GM12864 (cell line): ENCODE measurements at places on chromosomes 5 and 9.
A peak's percentile ranks its signal among the peaks of the same experiment; 100 is the strongest.

DNA sequence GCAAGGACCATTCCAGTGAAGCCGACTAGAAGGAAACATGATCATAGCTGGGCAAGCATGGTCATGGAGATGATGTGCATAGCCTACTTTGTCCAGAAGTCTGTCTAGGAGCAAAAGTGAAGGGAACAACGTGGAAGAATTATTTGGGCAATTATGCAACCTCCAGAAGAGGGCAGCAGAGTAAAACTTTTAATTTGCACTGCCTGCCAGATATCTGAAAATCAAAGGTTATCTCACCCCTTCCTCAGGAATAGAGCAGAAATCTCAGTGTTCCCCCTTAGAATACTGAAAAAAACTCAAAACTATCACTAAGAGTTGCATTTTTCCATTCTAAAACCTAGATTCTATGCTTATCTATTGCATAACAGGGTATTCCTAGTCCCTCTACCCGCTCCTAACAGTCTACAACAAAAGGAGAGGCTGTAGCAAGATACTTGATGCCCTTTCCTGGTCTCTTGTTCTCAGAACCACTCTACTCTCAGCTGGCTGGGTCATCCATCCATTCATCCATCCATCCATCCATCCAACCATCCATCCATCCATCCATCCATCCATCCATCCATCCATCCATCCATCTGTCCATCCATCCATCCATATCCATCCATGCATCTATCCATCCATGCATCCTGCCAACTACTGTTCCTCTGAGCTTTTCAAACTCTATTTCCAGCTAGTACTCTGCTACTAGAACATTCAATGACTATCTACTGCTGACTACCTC, 8.4 kb upstream of the SETD9 start:
- DNase-seq, result no peak

DNA sequence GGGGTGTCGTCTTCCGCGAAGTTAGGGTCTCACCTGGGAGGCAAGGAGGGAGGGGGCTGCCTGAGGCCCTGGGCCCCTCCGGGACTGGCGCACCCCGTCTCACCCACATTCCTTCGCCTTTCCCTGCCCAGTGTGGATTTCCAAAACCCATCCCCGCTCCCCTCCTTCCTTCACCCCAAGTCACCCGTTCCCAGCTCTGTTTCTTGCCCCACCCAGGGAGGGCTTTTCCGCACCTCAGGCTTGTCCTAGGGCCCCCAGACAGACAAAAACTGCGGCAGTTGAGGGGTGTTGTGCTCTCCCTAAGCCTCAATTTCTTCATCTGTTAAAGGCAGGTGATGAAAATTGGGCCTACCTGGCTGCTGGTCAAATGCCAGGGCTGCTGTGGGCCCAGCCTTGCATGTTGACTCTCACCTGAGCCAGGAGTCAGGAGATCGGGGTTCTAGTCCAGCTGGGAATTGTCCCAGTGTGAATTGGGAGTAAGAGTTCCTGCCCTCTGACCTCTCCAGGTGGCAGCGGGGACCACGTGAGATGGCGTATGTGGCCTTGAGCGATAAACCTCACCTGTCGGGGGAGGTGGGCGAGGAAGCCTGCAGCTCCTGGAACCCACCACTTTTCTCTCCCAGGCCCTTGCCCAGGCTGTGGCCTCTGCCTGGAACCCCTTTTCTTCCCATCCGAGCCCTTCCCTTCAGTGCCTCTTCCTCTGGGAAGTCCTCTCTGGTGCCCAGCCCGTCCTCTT, 143.4 kb upstream of the IER5L start:
- no peak for DNase-seq

- no peak for DNase-seq
These were observed 118.4 kb upstream of the MAP3K1 start for GRCh38 chr5:56696900-56697299.

DNA sequence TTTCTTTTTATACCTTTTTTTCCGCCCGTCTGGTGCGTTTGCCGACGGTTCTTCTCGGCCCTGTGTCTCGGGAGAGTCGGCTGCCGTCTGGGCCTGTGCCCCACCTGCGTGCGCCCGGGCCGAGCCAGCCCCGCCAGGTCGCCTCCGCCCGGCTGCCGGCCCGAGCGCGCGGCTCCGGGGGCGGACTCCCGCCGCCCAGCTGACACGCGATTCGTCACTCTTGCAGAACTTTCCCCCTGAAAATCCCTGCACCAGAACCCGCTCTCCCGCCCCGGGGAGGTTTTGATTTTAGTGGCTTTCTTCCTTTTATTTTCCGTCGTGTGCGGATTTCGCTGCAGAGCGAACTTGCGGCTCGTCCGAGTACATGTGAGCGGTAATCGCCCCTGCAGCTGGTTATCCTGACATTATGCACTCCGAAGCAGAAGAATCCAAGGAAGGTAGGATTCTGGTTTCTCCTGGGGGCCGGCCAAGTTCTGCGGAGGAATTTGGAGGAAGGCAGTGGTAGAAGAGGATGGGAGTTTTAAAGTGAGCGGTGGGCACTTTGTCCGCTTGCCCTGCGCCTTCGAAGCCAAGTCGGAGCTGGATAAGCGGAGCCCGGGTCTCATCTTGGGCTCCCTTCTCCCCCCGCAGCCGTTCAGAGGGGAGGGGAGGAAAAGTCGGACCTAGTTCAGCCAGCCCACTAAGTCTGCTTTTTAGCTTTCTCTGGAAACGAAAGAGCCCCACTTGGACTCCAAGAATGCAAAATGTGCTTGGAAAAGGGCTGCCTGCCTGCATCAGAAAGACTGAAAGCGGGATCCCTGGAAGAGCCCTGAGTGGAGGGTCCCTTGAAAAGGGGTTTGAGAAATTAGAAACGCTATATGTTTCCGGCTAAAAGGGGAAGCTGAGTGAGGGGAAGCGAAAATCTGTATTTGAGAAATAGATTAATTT, at the start of gene TNFAIP8:
TSS of gene TNFAIP8 (plus strand) at position 335 of the 927 bp plus-strand sequence. CDS start at position 407, 72 bp downstream.
- DNase-seq, result no peak

DNA sequence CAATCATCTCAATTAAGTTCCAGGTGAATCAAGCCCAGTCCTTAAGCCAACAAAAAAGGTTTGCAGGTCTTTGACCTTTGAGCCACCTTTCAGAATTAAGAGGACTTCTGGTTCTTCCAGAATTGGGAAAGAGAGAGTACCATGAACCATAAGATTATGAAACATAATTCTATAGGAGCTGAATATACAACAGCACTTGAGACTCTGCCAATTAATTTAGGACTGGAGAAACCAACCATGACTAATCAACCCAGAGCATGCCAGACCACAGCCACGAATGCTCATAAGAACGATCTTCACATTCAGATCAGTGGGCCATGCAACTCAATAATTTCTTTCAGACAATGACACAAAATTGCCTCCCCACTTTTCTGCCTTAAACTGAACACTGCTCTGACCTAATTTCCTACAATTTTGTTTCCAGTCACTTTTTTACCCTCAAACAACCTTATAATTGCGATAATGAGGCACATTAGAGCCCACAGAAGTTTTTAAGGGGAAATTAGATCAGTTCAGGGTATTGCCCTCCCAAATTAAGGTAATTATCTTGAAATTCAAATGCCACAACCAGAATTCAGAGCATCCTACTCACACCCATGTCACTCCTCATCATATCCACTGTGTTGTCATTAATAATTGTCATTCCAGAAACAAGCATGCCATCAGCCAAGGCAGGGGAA, 213.4 kb downstream of the ATPSCKMT start:
- no peak for DNase-seq

DNA sequence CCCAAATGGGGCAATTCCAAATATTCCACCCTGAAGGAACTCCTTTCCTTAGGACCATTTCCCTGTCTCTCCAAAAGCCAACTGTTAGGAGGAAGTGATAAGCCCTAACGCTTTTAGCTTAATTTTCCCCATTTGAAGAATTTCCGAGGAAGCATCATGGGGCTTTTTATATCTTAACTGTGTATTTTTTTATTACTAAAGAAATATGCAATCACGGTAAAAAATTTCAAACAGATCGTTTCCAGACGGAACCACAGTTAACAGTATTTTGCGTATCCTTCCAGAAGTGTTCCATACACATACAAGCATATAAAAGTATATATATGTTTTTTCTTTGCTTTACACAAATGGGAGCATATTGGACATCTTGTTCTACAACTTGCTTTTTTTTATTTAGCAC, 133.8 kb downstream of the FGF1 start:
- DNase-seq, result no peak

GRCh38 chr5:108788142-108788541, 40.4 kb downstream of the FER start:
- no peak for DNase-seq

GRCh38 chr5:172940268-172941066, 18.8 kb upstream of the RPL26L1 start:
- DNase-seq, result no peak

DNA sequence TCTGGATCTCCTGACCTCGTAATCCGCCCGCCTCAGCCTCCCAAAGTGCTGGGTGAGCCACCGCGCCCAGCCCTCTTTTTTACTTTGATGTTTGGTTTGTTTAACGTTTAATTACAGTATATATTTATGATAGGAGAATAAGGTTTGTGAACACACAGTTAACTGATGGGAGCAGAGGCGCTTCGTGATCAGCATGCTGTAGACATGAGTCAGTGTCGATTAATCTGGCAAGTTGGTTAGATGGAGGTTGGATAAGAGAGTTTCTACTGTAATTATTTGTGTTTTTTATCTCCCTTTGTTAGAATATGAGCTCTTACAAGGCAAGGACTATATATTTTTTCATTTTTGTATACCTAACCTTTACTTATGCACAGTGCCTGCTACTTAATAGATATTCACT, 14.3 kb downstream of the ATG10 start:
- no peak for DNase-seq

DNA sequence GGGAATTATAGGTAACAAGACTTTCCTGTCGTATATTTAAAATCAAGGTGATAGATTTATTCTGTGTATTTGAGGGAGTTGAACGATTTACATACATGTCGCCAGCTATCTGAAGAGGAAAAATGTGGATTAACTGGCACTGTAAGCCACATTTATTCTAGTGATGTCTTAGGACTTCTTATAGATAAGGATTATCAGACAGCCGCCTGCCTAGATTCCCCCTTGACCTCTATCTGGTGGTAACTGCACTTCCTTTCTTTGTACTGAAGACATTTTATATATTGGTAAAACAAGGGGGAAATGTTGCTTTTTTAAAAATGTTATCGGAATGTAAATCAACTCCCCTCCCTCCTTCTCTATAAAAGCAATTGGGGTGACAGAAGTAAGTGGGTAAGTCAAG, 39.3 kb upstream of the F2RL2 start:
- no peak for DNase-seq

DNA sequence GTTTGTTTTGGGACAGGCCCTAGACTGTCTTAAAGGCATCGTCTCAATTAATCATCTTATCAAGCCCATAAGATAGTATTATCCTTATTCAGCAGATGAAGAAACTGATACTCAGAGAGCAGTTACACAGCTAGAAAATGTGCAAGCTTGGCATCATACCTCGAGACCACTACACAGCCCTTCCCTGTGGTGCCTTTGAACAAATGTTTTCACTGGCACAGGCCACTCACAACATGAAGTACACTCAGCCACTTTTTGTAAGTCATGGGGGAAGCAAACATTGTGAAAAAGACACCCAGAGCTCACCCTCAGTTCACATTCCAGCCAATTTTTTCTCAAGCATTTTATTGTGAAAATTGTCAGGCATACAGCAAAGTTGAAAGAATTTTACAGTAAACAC, 122.5 kb downstream of the WDR41 start:
- no peak for DNase-seq

GRCh38 chr5:40911266-40911665, 2.0 kb downstream of the C7 start:
- DNase-seq, result no peak

DNA sequence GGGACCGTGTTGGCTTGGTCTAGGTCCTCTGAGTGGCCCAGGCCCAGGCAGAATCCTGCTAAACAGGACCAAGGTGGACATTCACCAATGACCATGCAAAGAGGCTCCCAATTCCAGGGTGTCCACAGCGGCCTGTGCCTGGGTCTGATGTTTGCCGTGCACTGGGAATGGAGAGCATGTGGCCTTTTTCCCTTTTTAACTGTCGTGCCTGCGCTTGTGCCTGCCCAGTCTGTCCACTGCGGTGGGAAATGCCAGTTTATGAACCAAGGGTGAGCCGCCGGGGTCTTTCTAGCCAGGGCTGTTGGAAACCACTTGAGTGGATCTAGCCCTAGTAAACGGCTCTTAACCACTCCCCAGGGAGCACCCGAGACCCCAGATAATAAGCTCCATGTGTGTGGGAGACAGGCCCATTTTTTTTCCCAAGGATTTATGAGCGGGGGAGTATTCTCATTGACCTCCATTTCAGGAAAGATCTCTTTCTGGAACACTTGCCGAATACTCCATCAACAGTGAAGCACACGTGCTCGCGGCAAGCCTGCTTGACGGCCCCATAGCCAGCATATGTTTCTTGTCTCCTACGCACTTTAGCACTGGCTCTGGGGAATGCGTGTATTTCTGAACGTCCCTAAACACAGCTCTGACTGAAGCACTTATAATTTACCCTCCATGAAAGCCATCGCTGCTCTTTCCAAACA, 93.2 kb upstream of the PHYKPL start:
- no peak for DNase-seq

- no peak for DNase-seq
These were observed 9.1 kb upstream of the DNAJC25 start for GRCh38 chr9:111621895-111622480.

DNA sequence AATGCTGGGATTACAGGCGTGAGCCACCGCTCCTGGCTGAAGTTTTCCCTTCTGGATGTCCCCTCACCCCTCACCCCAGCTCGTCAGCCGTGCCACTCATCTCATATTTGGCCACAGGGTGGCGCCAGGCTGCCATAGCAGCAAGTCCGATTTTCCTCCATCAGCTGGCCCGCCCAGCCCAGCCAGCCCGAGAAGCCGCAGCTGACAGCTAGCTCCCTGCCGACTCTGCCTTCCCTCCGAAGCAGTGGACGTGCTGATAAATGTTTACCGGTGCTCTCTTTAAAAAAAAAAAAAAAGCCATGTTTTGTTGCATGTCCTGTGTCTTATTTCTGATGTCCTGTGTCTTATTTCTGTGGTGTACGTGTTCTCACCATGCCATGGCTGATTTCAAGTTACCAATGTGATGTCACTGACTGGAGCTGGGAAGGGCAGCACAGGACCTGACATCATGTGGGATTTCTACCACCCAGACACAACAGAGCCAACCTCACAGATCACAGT, 58.3 kb downstream of the PFDN1 start:
- DNase-seq, result peak; percentile 44

DNA sequence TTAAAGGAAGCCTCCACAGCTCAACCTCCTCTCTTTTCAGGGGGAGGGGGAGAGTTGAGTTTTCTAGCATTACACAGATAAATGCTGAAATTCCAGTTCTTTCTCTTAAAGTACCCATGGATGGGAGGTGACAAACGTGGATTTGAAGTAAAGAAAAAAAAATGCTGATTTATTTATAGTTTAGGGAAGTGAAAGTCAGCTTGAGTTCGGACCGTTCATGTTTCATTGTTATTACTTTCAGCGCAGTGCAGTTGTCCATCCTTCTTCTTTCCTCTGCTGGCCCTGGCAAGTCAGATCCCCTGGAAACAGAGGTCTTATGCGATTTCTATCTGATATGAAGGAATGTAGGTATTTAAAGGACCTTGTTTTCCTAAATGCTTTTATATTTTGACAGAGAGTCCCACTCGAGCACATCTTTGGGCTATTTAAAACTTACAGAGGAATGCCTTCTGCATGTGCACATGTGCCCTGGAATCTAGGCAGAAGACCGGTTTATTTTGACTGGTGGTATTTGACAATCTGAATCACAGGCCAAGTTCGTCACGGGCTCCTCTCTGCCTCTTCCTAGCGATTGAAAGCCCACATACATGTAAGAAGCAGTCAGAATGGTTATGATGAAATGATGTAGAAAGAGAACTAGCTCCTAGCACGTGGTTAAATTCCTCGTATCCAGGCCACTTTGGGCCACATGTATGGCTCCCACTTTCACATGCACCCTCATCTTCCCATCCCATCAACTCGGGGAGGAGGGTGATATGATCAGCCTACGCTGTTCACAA, 385.2 kb upstream of the KLF4 start:
- peak; percentile 33 for DNase-seq
